ENCODE measurements at places on chromosomes 5 and 9. TPM values are rescaled to one million over a fixed set of nuclear protein-coding genes. Genes with fewer than 3 reads are reported as not detected.

Gene EQTN
- total RNA-seq: not detected

Gene RIC1
- total RNA-seq: 15.7 TPM

Gene SEC16A
- total RNA-seq: 64.3 TPM

Gene IGIP
- total RNA-seq: 6.6 TPM

Gene AJM1
- 1.1 TPM for total RNA-seq

Gene NIPAL4
- total RNA-seq: 0.93 TPM

Gene GNA14
- total RNA-seq: 2.2 TPM

Gene TLR4
- 21.0 TPM for total RNA-seq

Gene SLC36A3
- total RNA-seq: not detected

Gene INSL6
- not detected for total RNA-seq

Gene MSX2
- total RNA-seq: 7.0 TPM

Data from cardiac ventricle fibroblast (primary cell).